GM12892 (cell line): ENCODE measurements at places on chromosomes 13 and 19.

GRCh38 chr13:51364404-51365008 lies 25.0 kb downstream of the SERPINE3 start:
- no peak for DNase-seq

- no peak for DNase-seq
These were observed 2.6 kb upstream of the CIB3 start for GRCh38 chr19:16175954-16176353.

- no peak for DNase-seq
These were observed 28.9 kb downstream of the SOX21 start for GRCh38 chr13:94683409-94683808.

DNA sequence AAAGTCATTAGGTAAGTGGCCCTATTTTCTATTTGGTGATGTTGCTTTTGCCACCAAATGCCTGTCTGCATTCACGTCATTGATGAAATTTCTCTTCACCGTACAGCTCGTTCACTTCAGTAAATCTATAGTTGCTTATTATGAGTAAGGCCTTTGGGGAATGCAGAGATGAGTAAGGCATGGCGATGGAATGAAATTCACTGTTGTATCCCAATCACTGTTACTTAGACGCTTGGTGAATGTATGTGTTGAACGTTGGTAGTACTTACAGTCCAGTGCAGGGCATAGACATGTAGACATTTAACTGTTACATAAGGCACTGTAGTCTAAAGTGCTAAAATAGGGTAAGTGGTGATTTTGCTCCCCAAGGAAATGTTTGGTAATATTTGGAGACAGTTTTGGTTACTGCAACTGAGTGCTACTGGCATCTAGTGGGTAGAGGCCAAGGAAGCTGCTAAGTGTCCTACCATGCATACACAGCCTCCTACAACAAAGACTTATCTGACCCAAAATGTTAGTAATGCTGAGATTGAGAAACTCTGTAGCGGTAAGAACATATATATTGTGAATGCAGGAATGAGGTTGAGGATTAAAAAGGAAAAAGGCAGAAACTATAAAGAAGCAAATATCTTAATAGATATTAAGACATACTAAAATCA lies 5.8 kb downstream of the AKAP11 start:
- DNase-seq: no peak

DNA sequence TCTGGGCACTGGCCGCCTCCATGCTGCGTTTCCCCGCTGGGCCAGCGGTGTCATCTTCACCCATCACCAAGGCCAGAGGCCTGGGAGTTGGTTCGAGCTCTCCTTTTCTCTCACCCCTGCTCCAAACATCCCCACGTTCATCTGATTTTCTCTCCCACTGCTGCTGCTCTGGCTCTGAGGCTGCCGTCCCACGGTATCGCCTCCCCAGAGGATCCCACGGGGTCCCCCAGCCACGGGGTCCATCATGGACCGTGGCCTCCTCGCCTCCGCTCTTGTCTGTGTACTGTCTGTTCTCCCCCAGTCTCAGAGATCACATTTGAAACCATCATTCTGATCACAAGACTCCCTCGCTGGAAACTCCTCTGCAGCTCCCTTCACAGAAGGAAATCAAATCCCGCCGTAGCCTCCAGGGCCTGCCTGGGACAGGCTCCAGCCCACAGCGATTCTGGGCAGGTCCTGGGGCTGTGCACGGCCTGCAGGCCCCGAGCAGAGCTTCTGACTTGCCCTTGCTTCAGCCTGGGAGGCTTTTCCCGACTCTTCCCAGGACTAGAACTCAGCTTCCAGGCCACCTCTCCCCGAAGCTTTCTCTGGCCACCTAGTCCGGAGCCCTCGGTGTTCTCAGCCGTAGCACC lies 64.2 kb downstream of the SOX1 start:
- no peak for DNase-seq

GRCh38 chr13:80783926-80784565 lies 443.1 kb upstream of the SPRY2 start:
- no peak for DNase-seq
